ENCODE measurements at places on chromosomes 13 and 19. TPM values are rescaled to one million over a fixed set of nuclear protein-coding genes. Genes with fewer than 3 reads are reported as not detected.

DNA sequence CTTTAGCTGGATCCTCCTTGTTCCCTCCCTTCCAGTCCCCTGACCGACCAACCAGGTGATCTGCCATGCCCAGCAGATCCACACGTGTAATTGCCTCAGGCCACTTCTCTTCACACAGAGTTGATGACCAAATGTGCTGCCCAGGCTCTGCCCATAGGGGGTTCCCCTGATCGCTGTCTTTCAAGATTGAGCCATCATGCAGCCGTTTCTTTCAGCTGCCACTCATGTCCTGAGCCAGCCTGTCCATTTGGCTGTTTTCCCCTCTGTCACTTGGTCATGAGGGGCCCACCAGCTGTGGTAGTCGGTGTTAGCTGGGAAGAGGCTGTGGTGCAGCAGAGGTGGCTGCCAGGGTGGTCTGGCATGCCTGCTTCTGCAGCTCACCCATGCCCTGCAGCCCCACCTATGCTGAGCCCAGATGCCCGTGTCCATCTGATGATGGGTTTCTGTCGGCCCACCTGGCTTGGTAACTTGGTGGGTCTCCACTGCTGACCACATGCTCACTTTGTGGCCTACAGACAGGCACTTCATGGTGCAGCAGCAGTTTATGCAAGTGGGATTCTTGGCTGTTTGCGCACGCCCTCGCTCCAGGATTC, 35.6 kb upstream of the GPR183 start:
- no peak for DNase-seq

- DNase-seq = no peak
Observed at GRCh38 chr19:16111909-16112752, 442 bp downstream of the RAB8A start.

Gene TUBA3C
- total RNA-seq = not detected

Gene ZNF793
- 3.6 TPM for total RNA-seq

Gene CEACAM4
- not detected for total RNA-seq

DNA sequence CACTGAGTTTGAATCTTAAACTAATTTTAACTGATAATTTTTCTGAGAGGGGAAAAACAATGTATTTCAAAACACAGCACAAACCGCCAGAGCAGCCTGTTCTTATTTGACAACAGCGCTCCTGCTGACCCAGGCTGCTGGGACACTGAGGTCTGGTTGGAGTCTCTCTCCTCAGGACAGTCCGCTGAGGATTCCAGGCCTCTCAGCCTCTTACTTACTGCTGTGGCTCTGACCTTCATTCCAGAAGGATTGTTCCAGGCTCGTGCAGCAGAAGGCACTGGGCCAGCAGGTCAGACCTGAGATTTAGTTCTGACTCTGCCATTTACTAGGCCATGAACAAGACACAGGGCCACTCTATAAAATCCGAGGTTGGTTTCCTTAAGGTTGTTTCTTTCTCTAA, 393.6 kb downstream of the TDRD3 start:
- no peak for DNase-seq

DNA sequence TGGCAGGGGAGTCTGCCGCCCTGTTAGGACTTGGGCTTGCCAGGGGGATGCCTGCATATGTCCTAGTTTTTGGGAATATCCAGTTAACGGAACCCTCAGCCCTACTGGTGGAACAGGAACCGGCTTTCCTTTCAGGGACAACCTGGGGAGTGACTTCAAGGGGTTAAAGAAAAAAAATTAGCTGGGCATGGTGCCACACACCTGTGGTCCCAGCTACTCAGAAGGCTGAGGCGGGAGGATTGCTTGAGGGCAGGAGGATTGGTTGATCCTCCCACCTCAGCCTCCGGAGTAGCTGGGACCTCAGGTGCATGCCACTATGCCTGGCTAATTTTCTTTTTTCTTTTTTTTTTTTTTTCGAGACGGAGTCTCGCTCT, 22.5 kb downstream of the LDLR start:
- no peak for DNase-seq

GRCh38 chr13:99196466-99197116, 4.1 kb upstream of the UBAC2 start:
- DNase-seq = no peak

- DNase-seq = no peak
Observed at GRCh38 chr19:35195830-35196229, 32.7 kb downstream of the FAM187B start.

- DNase-seq = no peak
Observed at GRCh38 chr13:78182813-78183212, 264.2 kb upstream of the EDNRB start.

GRCh38 chr13:56378566-56378965, 762.2 kb upstream of the PRR20A start:
- DNase-seq = no peak

Gene GNG8
- not detected for total RNA-seq

GRCh38 chr13:93984876-93985275, 494.6 kb downstream of the DCT start:
- DNase-seq = no peak

DNA sequence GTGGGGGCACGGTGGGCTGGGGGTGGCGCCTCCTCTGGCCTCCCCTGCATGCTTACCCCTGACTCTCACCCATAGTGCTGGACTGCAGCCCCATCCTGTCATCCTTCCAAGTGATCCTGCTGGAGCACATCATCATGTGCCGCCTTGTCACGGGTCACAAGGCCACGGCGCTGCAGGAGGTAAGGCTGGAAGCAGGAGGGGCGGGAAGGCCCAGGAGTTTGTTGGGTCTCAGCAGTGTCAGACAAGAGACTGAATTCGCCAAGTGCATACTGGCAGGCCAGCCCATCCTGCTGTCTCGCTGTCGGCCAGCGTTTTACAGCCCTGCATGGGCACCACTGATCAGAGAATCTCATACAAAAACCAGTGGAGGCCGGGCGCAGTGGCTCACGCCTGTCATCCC, 23.1 kb downstream of the MAU2 start:
- DNase-seq = no peak

Gene MAG
- not detected for total RNA-seq

DNA sequence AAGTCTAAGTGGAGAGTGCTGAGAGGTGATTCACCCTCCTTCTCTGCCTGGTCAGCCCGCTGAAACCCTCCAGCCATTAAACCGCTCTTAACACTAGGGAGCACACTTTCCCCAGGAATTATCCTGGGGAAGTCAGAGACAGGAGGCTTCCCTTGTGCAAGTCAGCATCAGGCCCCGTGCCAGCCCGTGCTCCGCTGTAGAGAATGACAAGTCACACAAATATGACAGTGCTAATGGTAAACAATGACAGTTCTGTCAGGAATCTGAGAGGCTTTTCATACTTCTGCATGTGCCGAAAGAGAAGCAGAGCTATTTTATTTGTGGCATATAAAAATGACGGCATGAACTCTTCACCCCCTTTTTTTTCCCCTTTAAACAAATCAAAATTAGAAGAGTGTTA, 816.9 kb upstream of the SLC10A2 start:
- peak; percentile 81 for DNase-seq

DNA sequence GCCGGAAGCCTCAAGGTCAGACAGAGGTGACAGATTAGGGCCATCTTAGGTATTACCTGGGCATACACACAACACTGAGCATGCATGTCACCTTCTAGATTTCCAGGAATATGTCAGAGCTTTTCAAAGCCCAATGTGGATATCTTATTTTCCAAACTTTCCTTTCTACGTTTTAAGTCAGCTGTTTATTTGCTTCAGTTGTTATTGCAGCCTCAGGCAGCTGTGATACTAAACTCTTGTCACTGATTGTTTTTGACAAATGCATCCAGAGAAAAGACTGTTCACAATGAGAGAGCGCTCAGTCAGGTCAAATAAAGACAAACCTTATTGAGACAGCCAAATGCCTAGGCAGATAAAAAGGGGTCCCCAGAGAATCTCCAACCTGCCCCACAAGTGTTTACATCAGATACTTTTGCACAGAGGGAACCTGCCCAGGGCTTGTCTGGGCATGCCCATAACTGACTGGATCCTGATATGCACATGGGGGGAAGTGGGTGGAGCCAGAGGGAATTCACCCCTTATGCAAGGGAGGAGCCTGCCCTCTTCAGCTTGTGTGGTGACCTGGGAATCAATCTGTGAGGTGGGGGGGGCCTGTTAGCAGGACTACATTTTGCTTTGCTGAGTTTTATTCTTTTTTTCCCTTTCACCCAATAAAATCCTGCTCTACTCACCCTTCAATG, 28.5 kb downstream of the MED4 start:
- no peak for DNase-seq

GRCh38 chr13:44652962-44653660, 77.0 kb upstream of the TSC22D1 start:
- no peak for DNase-seq

Gene FPR1
- 7.9 TPM for total RNA-seq

GRCh38 chr19:33639035-33639681, 17.4 kb downstream of the CHST8 start:
- DNase-seq = no peak

DNA sequence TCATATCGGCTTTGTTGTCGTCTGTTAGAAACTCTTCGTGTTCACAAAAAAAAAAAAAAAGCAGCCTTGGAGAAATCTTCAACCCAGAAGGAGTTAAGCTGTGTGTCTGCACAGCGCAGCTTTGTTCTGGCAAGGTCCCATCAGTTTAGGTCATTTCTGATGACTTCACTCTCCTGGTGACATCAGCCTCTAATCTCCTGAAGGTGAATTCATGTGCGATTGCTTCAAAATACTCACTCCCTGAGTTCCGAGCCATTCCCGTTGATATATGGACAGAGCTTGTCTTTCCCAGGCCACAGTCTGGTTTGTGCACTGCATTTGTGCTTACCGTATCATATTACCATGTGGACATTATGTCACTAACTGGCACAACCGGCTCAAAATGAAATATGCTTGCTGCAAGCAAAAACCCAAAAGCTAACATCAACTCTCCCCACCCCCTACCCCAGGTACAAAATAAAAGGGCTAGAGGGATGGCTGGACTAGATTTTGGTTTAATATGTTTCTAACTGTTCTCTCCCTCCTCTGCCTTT, 342.4 kb downstream of the KCNRG start:
- DNase-seq = no peak

GRCh38 chr13:46168341-46168740, 13.6 kb downstream of the LCP1 start:
- DNase-seq = peak; percentile 69

- no peak for DNase-seq
Observed at GRCh38 chr19:29561601-29562000, 35.8 kb downstream of the VSTM2B start.

Gene MATK
- total RNA-seq = not detected

Gene TPP2
- 21.4 TPM for total RNA-seq

Gene BRCA2
- total RNA-seq = 0.64 TPM

- no peak for DNase-seq
Observed at GRCh38 chr13:27765650-27766049, 26.6 kb upstream of the GSX1 start.

Gene TTYH1
- total RNA-seq = 58.4 TPM

DNA sequence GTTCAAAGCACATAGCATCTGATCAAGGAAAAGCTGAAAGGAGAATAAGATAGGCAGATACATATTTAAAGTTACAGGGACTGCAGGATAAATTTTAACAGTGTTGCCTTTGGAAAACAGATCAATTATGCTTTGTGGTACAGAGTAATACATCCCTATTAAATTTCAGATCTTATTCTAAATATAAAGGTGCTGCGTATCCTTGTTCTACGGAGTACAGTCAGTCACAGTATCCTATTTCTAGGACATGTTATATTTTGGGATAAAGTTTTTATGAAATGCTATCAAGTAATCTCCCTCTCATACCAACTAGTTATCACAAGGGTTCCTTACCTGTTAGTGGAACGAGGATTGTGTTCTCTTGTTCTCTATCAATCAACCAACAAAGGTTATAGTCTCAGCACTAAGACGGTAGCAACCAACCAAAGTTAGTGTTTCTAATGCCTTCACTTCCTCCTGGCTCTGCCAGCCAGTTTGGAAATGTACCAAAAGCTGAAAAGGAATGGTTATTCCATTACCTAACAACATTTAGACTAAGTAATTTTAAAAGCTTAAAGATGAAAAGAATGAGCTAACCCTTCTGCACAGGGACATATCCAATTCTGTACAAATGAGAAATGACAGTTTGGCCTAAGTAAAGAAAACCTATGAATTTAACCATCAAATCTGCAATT, 35.2 kb downstream of the TSC22D1 start:
- DNase-seq = no peak

- DNase-seq = no peak
Observed at GRCh38 chr19:7456964-7457541, 31.8 kb downstream of the PEX11G start.

- DNase-seq = peak; percentile 97
Observed at GRCh38 chr13:112942689-112943308, 26.2 kb upstream of the MCF2L start.

- DNase-seq = no peak
Observed at GRCh38 chr13:23460921-23461320, 27.4 kb upstream of the SACS start.

Gene SCEL
- not detected for total RNA-seq

DNA sequence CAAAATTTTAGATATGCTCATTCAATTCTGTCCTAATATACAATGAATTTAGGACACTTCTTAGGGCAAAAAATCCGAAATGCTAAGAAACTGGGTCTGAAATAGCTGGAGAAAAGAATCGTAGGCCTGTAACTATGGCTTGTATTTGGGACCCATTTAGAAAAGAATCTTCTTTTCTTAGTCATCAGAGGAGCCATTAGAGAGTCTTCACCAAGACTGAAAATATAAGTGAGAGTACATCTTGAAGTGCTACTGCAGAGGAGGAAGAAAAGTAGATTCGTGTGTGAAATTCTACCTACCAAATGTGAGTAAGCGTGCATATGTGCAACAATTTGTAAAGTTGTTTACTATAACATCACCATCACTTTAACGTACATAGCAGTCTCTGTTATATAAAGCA, 8.8 kb upstream of the DACH1 start:
- no peak for DNase-seq

Gene ZNF433
- not detected for total RNA-seq

DNA sequence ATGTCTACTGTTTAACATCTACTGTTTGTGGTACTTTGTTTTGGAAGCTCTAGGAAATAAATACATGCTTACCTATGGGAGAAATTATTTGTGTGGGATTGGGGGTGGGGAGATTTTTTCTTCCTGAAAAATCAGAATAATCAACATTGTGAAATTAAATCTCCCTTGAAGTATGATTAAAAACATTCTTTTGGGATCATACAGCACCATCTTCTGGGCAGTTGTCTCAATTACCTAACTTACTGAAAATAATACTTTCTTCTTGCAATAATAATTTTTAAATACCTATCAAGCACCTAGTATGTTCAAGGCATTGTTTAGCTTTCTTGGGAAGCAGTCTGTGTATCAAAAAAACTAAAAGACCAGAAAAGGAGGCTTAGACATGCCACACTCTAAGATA, 576.5 kb upstream of the ARGLU1 start:
- no peak for DNase-seq

DNA sequence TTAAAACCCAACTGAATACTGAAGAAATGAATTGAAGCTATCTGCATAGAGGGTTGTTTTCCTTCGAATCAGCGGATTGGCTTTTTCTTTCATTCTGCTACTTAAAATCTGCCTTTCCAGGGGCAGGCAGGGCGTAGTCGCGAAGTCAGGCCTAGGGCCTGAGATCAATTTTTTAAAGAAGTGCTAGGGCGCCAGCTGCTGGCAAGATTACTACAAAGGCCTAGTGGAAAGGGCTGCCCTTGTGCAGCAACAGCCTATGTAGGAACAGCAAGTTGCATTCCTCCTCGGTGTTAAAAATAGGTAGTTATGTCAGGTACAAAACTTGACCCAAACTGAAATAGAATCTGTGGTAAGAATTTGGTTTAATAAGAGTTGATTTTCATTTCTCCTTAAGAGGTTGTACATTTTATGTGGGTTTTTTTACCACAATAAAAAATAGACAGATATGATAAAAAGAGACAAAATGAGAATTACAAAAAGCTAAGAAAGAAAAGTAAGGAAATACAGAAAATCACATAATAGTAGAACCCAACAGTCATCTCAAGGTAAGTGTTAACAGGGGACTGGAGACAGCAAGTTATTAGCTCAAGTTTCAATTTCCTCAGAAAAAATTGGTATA, 9.5 kb upstream of the URAD start:
- DNase-seq = no peak

Gene HCN2
- total RNA-seq = not detected
